Stimulated activated CD4-positive, alpha-beta T cell treated with anti-CD3 and anti-CD28 coated beads, Interleukin-1b, Interleukin-23, amount 100 ng/mL, for 24 hours (primary cell): ENCODE measurements at places on chromosomes 16 and 17.

DNA sequence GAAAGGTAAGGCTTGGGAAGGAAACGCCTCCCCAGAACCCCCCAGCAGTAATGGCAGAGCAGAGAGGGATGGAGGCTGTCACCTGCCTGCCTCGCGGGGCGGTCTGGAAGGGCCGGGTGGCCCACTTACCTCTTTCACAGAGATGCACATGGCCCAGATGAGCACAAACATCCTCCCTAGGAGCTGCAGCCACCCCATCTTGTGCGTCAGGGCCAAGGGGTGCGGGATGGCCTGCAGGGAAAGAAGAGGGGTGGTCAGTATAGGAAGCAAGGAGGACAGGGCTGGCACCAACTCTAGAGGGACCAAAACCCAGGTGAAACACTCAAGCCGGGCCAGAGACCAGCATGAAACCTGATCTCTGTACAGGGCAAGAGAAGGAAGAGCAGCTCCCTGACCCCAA, 29.7 kb downstream of the TRPV3 start:
- DNase-seq: no peak

GRCh38 chr17:3575511-3575910, 17.9 kb upstream of the TRPV3 start:
- no peak for DNase-seq

- no peak for DNase-seq
Measured at GRCh38 chr16:19186408-19186807, 18.4 kb downstream of the SYT17 start.

DNA sequence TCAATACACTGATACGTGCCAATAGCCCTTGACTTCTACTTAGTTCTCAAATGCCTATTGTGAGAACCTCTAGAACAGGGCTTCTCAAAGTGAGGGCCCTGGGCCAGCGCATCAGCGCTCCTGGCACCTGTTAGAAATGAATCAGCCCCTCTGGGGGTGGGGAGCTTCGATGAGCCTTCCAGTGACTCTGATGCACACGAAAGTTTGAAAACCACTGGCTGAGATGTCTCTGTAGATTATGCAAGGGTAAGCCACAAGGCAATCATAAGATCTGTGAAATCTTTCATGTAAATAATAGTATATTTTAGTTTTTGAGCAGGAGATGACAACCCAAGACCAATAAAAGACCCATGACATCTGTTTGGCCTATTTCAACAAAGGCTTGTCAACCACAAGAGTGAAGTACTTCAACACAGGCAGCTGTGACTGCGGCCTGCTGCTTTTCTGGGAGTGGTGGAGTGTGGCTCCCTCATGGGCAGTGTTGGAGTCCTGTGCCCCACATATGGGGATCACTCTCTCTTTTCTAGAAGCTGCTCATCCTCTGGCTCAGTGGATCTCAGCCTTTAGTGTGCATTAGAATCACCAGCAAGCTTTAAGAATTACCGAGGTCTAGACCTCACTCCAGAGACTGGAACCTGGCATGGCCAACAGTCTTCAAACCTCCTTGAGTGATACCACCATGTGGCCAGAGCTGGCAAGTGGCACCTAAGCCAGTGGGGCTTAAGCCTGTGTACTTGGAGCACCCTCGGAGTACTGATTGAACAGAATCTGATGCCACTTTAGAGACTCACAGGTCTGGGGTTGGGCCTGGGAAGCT, 5.8 kb downstream of the MTHFSD start:
- no peak for DNase-seq
